ENCODE measurements at places on chromosomes 16 and 17. TPM values are rescaled to one million over a fixed set of nuclear protein-coding genes. Genes with fewer than 3 reads are reported as not detected.

The AOC2 gene
- not detected for polyA plus RNA-seq

The GNGT2 gene
- 6.6 TPM for polyA plus RNA-seq

The SLC38A8 gene
- polyA plus RNA-seq: not detected

GRCh38 chr17:67575325-67575724 is 142.4 kb upstream of the NOL11 start:
- no peaks in the 10 kb centered on the region for H3K4me1 ChIP-seq
- DNase-seq: no peak
- H3K36me3 ChIP-seq: no peaks in the 10 kb centered on the region
- no peak overlapping the region for H3K4me3 ChIP-seq

DNA sequence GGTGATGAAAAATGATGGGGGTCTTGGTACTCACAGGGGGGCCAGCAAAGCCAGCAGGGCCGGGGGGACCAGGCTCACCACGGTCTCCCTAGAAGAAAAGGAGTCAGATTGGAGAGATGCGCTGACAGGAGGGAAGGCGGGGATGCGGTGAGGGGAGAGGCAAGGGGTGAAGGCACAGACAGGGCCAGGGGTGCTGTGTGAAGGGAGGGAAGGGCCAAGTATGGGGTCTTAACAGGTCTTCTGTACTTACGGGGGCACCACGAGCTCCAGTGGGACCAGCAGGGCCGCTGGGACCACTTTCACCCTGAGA is 11.2 kb downstream of the COL1A1 start:
- no peaks in the 10 kb centered on the region for H3K27me3 ChIP-seq
- peaks cover 94% of the 10 kb centered on the region for H3K4me1 ChIP-seq
- no peak for DNase-seq

DNA sequence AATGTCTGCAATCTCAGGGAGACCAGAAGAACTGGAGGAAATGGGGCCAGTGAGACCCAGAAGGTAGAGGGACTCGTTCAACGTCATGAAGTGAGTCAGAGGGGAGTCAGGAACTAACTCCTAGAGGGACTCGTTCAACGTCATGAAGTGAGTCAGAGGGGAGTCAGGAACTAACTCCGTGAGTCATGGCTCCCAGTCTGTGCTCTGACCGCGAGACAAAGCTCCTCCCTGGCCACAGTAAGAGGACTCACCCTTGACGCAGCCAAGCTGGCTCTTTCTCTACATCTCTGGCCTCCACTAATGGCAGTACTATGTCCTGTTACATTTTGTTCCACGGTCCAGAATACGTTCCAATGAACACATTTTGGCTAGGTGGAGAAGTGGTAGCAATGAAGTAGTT is 902.5 kb downstream of the KCNJ2 start:
- no peak overlapping the region for H3K27ac ChIP-seq
- no peak for DNase-seq
- H3K27me3 ChIP-seq: no peaks in the 10 kb centered on the region
- H3K36me3 ChIP-seq: no peaks in the 10 kb centered on the region
- no peaks in the 10 kb centered on the region for H3K4me1 ChIP-seq
- no peak overlapping the region for H3K4me3 ChIP-seq

DNA sequence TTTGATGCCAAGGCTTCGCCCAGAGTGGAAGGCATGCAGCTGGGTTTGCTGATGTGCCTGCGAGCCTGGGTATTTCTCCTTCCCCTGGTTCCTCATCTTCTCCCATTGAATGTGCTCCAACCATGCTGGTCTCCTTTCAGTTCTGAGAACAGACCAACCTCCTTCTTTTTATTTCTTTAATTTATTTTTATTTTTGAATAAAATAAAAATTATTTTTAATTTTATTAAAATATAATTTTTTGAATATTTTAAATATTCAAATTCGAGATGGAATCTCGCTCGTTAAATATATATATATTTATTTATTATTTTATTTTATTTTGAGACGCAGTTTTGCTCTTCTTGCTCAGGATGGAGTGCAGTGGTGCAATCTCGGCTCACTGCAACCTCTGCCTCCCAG is 30.2 kb upstream of the GPRC5B start:
- no peaks in the 10 kb centered on the region for H3K4me1 ChIP-seq
- H3K4me3 ChIP-seq: no peak overlapping the region
- no peak for DNase-seq
- no peaks in the 10 kb centered on the region for H3K36me3 ChIP-seq
- no peaks in the 10 kb centered on the region for H3K27me3 ChIP-seq
- H3K27ac ChIP-seq: no peak overlapping the region

DNA sequence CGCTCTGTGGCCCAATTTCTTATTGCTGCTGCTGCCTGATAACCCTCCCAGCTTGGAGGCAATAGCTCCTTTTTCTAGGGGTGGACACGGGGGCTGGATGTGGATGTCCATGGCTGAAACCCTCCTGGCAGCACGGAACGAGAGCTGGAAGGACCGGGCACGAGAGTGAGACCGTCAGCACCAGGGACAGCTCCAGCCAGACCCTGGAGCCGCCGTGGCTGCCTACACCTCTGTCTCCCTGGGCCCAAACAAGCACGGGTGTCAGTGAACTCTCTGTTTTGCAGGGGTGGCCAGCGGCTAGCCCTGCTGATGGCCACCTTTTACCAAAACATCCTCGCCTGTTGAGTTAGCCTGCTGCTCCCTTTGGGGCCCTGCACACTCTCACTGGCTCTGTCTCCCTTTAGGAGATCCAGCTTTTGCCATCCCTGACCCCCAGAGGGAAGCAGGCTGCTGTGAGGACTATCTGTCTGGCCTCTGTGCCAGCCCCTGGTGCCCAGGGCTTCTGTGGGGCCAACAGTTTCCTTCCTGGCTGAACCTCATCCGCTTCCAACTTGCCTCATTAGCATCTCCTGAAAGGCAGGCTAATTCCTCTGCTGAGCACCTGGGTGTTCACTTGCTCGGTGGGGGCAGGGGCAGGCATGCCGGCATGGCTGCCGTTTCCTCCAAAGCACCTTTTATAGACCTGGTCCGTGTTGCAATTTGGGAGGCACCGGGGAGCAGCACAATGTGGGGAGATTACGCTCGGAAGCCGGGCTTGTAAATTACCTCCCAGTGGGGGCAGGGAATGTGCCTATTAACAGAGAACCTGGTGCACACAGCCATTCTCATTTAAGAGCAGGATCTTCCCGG is 118.1 kb downstream of the ENGASE start:
- no peak overlapping the region for H3K27ac ChIP-seq
- no peaks in the 10 kb centered on the region for H3K4me1 ChIP-seq
- DNase-seq: no peak
- H3K4me3 ChIP-seq: no peak overlapping the region
- H3K27me3 ChIP-seq: no peaks in the 10 kb centered on the region
- H3K36me3 ChIP-seq: no peaks in the 10 kb centered on the region

DNA sequence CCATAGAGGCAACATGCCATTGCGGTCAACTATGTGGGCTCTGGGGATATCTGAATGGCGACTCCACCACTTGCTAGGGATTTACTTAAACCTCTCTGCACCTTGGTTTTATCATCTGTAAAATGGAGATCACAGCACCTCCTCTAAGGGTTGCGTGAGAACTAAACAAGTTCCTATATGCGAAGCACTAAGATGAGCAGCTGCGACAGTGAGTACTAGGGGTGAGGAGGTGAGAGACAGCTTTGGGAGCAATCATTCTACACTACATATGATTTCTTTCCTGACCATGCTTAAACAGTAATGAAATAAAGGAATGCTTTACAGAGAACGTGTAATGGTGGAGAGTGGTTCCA is 61.4 kb downstream of the CREBBP start:
- peaks cover 85% of the 10 kb centered on the region for H3K4me1 ChIP-seq
- H3K4me3 ChIP-seq: no peak overlapping the region
- no peaks in the 10 kb centered on the region for H3K27me3 ChIP-seq
- no peaks in the 10 kb centered on the region for H3K36me3 ChIP-seq
- no peak for DNase-seq
